ENCODE measurements at places on chromosomes 2 and 18.
A peak's percentile ranks its signal among the peaks of the same experiment; 100 is the strongest.

- DNase-seq: no peak
These were observed 45.0 kb upstream of the CREB1 start for GRCh38 chr2:207484444-207485391.

GRCh38 chr2:215419113-215419512 is 16.8 kb downstream of the FN1 start:
- DNase-seq: no peak

DNA sequence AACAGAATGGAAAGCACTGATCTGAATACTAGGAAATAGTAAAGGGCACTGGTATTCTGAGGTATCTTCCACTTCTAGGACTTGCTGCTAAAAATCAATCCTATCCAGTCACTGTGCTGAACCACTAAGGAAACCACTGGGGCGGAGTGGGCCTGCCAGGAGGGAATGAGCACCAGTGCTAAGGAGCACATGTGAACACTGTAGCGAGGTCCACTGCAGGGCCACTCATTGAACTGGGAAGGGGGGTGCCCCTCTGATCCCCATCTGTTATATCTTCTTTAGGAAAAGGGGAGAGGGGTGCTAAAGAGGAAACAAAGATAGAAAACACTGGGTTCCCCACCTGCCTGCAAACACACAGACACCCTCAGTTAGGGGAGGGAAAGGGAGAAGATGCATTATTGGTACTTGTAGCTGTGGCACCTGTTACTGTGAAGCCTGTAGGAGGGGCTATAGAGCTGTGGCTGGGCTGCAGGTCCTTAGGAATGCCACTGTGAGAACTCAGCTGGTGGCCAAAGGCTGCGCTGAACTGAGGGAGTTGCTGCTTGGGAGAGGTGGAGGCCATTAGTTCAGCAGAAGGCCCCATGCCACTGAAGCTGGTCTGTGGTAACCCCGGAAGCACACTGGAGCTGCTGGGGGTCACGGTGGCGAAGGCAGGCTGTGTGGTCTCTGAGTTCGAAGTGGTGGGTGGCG is 81.8 kb downstream of the INO80D start:
- no peak for DNase-seq

- DNase-seq: no peak
These were observed 60.4 kb upstream of the SLC35G4 start for GRCh38 chr18:11548916-11549551.

- DNase-seq: no peak
These were observed 208.4 kb upstream of the SMAD2 start for GRCh38 chr18:48138660-48139430.

DNA sequence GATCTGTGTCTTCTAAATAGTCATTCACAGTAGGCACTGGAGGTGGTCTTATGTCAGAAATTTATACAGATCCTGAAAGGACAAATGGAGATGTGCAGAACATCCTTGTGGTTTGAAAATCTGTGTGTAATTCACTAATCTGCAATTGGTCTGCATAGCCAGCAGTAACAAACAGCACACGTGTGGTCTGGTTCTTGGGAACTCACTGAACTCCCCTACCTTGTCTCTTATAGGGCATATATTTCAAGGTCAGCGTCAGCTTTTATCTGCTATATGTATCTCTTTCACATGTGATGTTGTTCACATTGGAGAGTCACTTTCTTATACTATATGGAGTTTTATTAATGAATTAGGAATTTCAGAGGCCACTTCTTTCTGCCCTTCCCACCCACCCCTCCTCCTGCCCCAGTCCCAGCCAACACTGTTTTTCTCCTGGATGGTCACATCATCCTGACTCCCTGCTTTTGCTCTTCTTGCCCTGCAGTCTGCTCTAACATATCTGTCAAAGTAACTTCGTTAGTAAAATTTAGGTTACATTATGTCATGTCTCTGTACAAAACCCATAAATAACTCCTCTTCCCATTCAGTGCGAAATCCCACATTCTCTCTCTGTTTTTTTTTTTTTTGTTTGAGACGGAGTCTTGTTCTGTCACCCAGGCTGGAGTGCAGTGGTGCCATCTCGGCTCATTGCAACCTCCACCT is 35.4 kb upstream of the CABYR start:
- DNase-seq: no peak

DNA sequence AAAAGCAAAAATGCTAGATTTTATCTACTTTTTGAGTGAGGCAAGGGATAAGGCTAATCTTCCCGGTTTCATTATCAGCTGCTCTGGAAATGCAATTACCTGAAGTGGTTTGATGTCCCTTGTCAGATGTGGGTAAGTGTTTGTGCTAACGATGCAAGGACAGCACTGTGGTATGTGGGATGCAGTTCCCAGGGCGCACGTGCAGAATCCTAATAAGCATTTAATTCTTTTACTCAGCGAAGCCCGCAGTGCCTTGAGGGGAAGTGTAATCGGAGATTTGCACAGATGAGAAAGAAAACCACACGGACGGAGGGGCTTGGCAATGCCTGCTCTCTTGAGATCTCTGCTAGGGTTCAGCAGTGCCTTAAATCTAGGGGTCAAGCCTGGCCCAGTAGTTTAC is 108.5 kb upstream of the LYPD6 start:
- no peak for DNase-seq

GRCh38 chr2:122980671-122981070 is 1044.4 kb upstream of the CNTNAP5 start:
- no peak for DNase-seq

DNA sequence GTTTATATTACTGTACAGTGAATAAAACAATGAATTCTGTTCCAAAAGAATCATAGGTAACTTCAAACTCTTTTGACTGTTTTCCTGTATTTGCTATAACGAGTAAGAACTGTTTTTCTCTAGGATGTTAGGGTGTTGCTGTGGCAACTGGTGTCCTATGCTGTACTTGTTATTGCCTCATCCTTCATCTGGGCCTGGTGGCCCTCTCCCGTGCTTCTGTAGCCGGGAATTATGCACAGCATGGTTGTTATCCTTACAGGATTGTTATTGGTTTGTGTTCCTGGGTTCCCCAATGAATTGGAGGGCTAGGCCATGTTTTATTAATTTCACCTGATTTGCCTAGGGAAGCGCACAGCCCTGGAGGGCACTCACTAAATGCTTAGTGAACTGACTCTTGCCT is 279.2 kb downstream of the PTPRM start:
- DNase-seq: no peak

DNA sequence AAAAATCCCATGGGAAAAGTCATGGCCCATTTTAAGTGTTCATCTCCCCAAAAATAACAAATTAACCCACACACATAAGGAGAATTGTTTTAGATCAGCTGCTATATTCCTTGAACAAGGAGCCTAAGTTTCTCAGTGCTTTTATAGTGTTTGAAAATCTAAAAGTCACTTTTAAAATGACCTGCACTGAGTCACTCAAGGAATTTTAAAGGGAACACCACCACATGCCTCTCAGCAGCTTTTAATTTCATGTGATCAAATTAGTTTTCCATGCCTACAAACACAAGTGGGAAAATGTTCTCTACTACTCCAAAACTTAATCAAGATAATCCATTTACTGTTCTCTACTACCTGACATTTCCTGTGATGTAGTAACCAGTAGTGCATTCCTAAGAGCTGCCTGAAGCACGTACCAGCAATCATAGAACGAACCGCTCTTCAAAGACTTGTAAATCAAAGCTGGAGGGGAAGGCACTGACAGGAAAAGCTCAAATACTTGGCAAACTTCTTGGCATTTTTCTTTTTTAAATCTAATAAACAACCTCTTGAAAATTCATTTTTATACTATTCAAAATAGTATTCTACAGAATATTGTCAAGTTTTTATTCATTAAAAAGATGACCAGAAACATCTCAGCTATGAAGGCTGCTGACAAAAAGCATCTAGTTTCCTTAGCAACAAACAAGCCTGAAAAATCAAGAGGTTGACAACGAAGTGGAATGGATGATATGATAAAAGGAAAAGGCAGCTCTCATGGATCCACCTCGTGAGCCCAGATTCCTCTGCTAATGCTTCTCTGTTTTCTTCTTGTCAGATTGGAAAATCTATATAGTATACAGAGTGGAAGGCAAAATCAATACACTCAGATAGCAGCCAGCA is 37.2 kb downstream of the LRPPRC start:
- no peak for DNase-seq

DNA sequence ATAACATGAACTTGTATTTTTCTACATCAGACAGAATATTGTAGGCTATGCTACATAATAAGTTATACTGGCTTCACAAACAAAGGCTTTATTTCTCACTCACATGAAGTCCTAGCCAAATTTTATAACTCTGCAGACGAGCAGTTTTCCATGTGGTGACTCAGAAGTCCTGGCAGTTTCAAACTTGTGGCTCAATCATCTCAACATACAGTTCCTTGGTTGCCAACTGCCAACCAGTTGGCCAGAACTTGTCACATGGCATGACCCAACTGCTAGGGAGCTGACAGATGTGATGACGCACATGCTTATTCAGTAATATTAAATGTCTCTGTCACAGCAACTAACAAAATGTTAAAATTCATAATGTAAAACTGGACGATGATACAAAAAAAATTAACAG is 63.8 kb upstream of the ZC3H15 start:
- peak; percentile 91 for DNase-seq
